ENCODE measurements at places on chromosomes 5 and 9. TPM values are rescaled to one million over a fixed set of nuclear protein-coding genes. Genes with fewer than 3 reads are reported as not detected.

The RNF208 gene
- 3.5 TPM for polyA plus RNA-seq

The C9 gene
- not detected for polyA plus RNA-seq

The POLR3G gene
- polyA plus RNA-seq, result 0.74 TPM

The UBE2R2 gene
- 23.3 TPM for polyA plus RNA-seq

The CDH6 gene
- 0.23 TPM for polyA plus RNA-seq

The TMEM232 gene
- 0.97 TPM for polyA plus RNA-seq

The PRLR gene
- polyA plus RNA-seq, result 0.11 TPM

The DNM1 gene
- 6.4 TPM for polyA plus RNA-seq

The TMEM141 gene
- 81.8 TPM for polyA plus RNA-seq

The TMEM215 gene
- polyA plus RNA-seq, result not detected

The DBH gene
- 0.01 TPM for polyA plus RNA-seq

The BSPRY gene
- polyA plus RNA-seq, result 25.1 TPM

The SLC4A9 gene
- 0.12 TPM for polyA plus RNA-seq

The ZNF454 gene
- 1.8 TPM for polyA plus RNA-seq

The C5 gene
- 2.7 TPM for polyA plus RNA-seq

The C7 gene
- 737 TPM for polyA plus RNA-seq

The TMEM174 gene
- not detected for polyA plus RNA-seq

The CAST gene
- polyA plus RNA-seq, result 45.3 TPM

The SOX30 gene
- polyA plus RNA-seq, result 0.07 TPM

The FAT2 gene
- polyA plus RNA-seq, result 0.06 TPM

The KCNV2 gene
- not detected for polyA plus RNA-seq

The ADGRD2 gene
- polyA plus RNA-seq, result not detected

The CSF2 gene
- polyA plus RNA-seq, result not detected

The EIF4E1B gene
- not detected for polyA plus RNA-seq

The CCL27 gene
- not detected for polyA plus RNA-seq

The CCNI2 gene
- polyA plus RNA-seq, result not detected

The PCDHB16 gene
- 1.4 TPM for polyA plus RNA-seq

The INPP5E gene
- polyA plus RNA-seq, result 9.4 TPM

The PCDHGA12 gene
- polyA plus RNA-seq, result 0.48 TPM

The SH3TC2 gene
- 0.22 TPM for polyA plus RNA-seq

The ACTBL2 gene
- not detected for polyA plus RNA-seq

The WWC1 gene
- 4.8 TPM for polyA plus RNA-seq

The KCNT1 gene
- polyA plus RNA-seq, result 0.09 TPM

The SCGB3A2 gene
- polyA plus RNA-seq, result not detected

The PCDHA1 gene
- polyA plus RNA-seq, result 0.03 TPM

The CCDC187 gene
- polyA plus RNA-seq, result 0.18 TPM

The C6 gene
- polyA plus RNA-seq, result 28.5 TPM

The PALM2AKAP2 gene
- polyA plus RNA-seq, result 21.7 TPM

The CAVIN4 gene
- polyA plus RNA-seq, result 0.10 TPM

The PCSK5 gene
- 12.5 TPM for polyA plus RNA-seq

The SYNPO gene
- 15.8 TPM for polyA plus RNA-seq

The TAS2R1 gene
- polyA plus RNA-seq, result not detected

The PLPP7 gene
- polyA plus RNA-seq, result 5.6 TPM

The CDC20B gene
- polyA plus RNA-seq, result not detected

The WNT8A gene
- polyA plus RNA-seq, result not detected

The PROB1 gene
- 1.3 TPM for polyA plus RNA-seq
